ENCODE measurements at places on chromosomes 3 and 15.

- DNase-seq, result no peak
Observed at GRCh38 chr3:37968813-37969595, 21.6 kb upstream of the VILL start.

- DNase-seq, result peak; percentile 47
Observed at GRCh38 chr15:65832549-65833364, 36.5 kb upstream of the RAB11A start.

DNA sequence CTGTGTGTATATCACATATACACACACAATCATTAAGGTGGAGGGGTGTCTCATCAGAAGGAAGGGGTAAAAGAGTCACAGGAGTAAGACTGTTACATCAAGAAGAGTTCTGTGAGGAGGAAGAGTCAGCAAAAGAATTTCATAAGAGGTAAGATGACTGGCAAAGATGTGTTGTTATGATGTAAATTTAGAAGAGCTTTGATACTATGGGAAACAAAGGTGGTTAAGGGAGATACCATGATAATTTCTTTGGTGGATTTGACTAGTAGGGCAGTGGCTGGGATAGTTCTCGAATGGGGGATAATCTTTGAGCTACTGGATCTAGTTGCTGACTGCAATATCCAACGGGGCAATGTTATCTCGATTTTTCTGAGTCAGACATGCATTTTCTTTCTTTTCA is 61.6 kb downstream of the STAG1 start:
- DNase-seq, result no peak

- DNase-seq, result no peak
Observed at GRCh38 chr3:16332904-16333426, 68.0 kb downstream of the OXNAD1 start.

DNA sequence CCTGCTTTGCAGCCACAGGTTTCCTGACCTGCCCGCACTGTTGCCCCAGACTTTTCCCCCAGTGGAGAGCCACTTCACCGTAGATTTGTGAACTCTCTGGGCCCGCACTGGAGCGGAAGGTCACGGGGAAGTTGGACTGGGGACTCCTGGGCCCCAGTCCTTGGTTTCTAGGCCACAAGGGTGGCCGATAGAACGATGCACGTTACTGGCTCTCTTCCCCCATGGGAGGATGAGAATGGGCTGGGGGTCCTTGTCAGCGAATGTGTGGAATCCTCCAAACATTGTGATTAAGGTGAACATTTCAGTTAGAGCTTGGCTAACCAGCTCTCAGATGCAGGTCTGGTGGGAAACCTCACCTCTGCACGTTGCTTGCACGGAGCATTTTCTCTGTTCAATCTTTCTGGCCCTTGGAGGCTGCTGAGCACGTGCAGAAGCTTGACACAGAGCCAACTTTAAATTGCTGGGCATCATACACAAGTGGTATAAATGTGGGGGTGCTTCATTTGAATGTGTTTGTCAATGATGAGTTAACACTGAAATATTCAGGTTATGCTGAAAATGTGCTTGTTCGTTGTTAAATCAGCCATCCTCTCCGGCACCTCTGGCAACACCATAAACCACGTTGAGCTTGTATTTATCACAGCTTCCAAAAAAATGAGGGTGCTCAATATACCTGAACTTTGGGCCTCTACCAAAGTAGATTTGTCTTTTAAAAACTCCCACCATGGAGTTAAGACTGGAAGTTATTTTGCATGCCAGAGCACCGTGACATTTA is 976 bp downstream of the DIS3L start:
- no peak for DNase-seq

DNA sequence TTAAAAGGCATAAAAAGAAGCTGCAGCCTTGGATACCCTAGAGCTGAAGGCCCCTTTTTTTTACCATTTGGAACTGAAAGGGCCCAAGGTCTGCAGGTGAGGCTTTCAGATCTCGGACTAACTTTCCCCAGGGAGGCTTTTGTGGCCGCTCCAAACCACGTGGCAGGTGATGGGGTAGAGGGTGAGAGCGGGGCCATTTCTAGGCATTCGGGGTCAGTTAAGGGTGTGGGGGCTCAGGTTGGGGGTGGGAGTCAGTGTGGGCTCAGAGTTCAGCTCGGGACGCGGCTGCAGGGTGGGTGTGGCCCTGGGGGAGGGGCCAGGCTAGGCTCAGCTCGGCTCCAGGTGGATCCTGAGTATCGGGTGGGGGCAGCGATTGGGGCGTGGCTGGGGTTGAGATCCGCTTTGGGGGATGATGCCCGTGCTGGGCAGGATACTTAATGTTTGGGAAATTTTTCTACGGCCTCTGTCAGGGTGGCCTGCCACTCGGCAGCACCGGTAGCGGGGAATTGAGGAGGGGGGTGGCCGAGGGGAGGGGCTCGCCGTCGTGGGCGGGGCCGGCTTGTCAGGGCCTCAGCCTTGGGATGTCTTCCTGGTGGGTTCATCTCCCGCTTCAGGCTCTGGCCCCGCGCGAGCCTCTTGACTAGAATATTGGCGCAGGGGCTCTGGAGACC is 2.5 kb downstream of the KLF13 start:
- no peak for DNase-seq

DNA sequence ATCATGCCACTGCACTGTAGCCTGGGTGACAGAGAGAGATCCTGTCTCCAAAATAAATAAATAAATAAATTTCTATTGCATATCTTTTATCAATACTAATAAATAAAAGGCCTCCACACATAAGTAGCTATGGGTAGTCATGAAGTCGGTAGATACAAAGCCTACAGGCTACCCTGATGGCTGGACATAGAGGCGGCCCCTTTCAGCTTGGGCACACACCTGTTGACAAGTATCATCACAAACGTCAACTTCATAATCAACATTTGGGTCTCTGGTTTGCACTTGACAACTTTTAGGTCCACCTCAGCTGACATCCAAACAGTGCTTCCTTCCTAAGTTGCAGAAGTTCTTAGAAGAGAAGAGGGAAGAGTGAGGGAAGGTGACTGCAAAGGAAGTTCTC is 53.4 kb downstream of the ITGA11 start:
- no peak for DNase-seq
